GM18507 (cell line): ENCODE measurements at places on chromosomes 4 and X.

DNA sequence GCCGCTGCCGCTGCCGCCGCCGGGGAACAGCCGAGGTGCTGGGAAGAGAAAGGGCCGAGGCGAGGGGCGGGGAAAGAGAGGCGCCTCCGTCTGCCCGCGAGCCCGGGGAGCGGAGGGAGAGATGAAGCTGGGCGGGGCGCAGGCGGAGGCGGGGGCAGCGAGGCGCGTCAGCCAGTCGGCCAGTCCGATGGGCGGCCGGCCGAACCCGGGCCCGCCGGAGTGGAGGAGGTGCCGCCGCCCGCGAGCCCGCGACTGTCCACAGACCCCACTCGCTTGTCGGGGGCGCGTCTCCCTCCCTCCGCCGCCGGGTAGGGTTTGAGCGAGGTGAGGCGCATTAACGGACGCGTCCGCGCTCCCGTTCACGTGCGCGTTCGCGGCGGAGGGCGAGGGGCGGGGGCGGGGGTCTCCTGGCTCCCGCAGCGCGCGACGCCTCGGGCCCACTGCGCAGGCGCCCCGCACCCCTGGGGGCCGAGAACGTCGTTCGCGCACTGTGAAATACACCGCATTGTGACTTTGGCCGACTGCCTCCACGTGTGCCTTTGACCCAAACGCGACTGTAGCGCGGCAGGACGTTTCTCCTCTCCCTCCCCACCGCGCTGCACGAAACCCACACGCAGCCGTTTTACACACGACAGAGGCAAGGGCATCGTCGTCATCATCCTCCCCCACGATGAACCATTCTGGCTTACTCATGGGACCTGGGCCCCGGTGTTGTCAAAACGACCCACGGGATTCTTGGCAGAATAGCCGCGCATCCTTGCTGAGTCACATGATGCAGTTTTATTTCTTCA, at the start of gene NUDT11:
TSS of gene NUDT11 (minus strand) at position 92 of the 791 bp plus-strand sequence. CDS start 148 bp downstream, outside the sequence.
- DNase-seq, result no peak

DNA sequence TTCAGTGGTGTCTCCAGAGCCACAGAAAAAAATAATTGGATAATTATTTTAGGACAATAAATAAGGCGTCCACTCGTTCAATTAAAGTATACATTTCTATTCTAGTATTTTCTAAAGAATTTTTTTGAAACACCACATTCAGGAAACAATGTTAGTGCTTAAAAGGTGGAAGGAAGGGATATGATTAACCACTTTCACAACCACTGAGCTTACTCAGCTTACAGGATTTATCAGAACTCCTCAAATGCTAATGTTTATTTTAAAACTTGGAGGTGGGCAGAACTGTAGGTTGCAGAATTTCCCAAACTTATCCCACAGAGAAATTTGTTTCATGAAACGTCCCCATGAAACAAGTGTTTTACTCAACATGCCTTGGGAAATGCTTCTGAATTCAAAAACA, 54.3 kb upstream of the MAGEB2 start:
- DNase-seq, result no peak

DNA sequence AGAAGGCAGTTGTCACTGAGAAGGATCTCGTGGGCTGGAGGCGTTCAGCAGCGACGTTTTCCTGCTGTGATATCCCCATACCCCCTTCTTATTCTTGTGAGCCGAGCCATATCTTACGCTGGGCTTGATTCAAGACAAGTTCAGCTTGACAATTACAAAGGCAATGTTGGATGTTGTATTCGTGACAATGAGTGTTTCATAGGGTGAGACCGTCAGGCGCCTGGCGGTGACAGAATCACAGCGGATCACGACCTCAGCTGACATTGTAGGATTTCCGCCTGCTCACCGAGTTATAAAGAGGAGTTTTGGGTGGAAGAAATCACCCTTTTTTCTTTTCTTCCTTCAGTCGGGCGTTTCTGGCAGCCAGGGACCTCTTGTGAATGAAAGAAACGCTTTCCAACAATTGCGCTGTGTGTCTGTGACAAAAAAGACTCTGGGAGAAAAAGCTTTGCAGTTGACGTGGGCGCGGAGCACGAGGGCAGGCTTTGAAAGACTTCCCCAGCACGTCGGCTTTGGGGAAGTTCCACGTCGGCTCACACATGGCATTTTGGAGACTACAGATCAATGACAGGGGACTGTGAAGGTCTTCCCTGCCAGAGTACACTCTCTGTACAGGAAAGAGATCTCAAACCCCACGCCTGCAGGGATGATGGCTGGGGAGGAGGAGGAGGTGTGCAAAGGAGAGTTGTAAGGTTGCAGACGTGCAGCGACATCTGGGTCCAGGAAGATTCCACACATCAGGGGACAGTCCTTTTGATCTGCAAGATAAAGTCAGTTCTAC, 135.4 kb downstream of the CRLF2 start:
- no peak for DNase-seq

DNA sequence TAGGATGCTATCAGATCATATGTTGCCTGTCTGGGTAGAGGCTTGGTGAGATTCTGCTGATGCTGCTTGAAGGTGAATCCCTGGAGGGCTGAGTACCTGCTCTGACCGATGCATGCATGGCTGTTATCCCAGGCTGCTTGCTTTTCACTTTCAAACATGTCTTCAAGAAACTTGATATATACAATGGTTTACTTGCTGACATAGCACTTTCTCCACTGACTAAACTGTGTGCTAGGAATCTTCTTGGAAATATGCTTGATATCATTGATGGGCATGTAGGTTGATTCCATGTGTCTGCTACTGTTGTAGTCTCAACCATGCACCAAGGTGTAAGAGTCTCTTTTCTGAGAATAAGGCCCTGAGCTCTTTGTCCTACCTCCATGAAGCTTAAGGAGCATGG, 79.6 kb upstream of the WDR1 start:
- DNase-seq, result no peak

GRCh38 chr4:19698961-19699360, 552.7 kb upstream of the SLIT2 start:
- DNase-seq, result no peak
